NCI-H2081 treated with DMSO at 0.1 percent for 48 hours (cell line): ENCODE measurements at places on chromosomes 13 and 19.

- DNase-seq: no peak
Observed at GRCh38 chr19:50580970-50581634, 12.9 kb upstream of the LRRC4B start.

GRCh38 chr13:110925023-110925612 lies 10.2 kb upstream of the ANKRD10 start:
- DNase-seq: no peak

- DNase-seq: no peak
Observed at GRCh38 chr19:14073925-14074838, 1.6 kb downstream of the MISP3 start.

DNA sequence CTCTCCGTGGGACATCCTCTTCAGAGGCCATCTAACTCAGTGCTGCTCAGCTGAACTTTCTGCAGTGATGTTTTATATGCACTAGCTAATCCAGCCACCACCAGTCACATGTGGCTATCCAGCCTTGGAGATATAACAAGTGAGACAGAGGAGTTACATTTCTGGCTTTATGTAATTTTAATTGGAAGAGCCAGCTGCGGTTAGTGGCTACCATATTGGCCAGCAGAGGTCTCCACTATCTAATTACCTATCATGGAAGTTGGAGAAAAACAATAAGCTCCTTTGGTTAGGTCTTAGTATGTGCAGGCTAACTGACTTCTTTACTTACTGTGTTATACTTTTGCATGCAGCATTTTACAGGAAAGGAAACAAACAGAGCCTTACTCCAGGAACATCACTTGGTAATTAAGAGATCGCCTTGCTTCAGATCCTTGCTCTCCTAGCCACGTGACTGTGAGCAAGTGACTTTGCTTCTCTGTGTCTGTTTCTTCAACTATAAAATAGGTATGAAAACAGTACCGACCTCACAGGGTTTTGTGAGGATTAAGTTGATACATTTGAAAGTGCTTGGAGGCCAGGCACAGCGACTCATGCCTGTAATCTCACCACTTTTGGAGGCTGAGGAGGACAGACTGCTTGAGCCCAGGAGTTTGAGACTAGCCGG lies 1.6 kb upstream of the KLK10 start:
- no peak for DNase-seq

GRCh38 chr19:3969435-3970312 lies 1.2 kb downstream of the DAPK3 start:
- DNase-seq: no peak

GRCh38 chr19:10353793-10354391 lies 14.5 kb upstream of the ICAM3 start:
- no peak for DNase-seq

DNA sequence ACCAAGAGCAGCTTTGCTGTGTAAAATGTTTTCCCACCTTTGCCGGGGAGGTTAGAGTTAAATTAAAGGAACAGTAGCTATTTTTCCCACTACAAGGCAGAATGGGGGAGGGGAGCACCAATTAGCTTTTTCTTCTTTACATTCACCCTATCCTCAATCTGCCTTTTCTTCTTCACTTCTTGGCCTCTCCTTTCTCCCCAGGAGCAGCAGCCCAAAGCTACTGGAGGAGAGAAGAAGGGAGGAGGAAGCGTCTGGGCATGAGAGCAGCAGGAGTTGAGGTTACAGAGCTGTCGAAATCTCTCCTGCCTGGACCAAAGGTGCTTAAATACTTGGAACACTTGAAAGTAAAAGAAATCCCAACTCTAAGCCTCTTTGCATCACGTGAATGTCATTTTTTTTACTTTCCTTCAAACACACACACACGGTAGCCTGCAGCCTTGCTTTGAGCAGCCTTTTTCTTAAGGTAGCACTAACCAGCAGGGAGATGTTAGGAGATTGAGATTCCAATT lies 39.0 kb upstream of the WASF3 start:
- DNase-seq: no peak

DNA sequence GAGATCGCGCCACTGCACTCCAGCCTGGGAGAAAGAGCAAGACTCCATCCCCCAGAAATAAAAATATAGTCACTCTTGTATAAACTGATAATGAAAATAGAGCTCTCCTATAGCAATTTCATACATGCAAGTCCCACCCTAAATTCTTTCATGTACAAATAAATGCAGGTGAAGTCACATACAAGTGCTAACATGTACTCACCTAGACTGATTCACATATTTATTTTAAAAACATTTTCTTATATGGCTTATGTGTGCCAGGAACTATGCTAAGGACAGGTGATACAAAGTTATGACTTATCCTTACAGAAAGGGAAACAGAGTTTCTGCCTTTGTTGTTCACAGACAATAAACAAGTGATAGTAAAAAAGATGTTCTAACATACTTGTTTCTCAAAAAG lies 32.0 kb downstream of the USP12 start:
- DNase-seq: no peak

- no peak for DNase-seq
Observed at GRCh38 chr19:16355293-16356043, 30.8 kb downstream of the KLF2 start.

DNA sequence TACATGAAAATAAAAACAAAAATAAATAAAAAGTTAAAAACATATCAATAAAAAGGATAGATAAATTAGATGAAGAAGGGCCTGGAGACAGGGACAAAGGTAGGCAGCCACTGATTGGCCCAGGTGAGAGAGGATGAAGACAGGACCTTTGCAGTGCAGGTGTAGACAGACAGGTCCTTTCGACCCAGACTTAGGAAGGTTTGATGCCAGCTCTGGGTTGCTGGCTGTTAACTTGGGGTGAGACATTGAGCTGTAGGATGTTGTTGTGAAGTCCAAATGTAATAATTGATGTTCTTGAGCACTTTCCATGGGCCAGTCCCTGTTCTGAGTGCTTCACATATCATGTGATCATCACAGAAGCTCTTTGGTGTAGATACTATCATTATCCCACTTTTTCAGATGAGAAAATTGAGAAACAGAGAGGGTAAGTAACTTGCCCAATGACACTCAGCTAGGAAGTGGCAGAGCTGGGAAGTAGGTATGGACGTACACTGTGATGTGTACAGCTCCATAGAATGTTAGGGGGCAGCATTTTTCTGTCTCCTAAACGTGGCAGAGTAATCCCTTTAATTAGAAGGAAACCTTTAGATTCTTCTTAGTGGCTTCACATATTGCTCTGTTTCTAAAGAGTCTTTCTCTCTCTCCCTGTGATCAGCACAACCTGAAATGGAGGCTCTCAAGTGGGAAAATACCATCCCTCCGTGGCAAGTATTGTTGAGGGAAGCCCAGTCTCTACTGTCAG lies 76.0 kb upstream of the STK24 start:
- no peak for DNase-seq

- DNase-seq: no peak
Observed at GRCh38 chr19:20273951-20274570, 107.0 kb downstream of the ZNF486 start.

GRCh38 chr13:51802631-51803418 lies 1.1 kb downstream of the DHRS12 start:
- no peak for DNase-seq

GRCh38 chr13:46369506-46370277 lies 17.4 kb downstream of the RUBCNL start:
- no peak for DNase-seq

DNA sequence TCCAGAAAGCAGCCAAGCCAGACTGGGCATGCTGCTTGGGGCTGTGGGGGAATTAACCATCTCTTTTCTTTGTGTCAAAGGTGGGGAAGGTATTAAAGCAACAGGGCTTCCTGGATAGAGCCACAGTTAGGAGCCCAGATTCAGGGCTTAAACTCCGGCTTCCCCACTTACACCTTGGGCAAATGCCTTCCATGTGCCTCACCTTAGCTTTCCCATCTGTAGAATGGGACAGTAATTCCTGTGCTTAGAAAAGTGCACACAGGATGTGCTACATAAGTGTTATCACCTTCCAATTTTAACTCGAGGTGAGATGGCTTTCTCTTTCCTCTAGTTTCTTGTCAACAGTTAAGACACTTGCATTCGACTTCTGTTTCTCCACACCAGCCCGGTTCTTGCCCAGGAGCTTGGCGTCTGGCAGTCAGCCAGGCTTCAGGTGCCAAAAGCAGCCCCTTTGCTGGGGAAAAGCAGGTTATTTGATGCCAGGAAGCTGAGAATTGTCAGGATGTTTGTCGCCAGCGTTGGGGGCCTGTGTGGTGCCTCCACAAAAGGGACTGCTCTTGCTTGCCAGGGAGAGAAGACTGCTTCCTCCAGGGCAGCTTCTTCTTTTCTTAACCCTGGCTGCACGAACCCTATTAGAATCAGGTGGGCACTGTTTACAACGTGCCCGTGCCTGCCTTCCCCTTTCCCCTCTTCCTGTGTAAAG lies 79.2 kb downstream of the SIPA1L3 start:
- DNase-seq: no peak

GRCh38 chr13:88042489-88042888 lies 371.3 kb downstream of the SLITRK5 start:
- DNase-seq: no peak

- no peak for DNase-seq
Observed at GRCh38 chr13:109121826-109122225, 492.4 kb downstream of the MYO16 start.

GRCh38 chr13:49021953-49022352 lies 46.2 kb downstream of the FNDC3A start:
- DNase-seq: no peak

GRCh38 chr13:47213047-47213446 lies 316.2 kb upstream of the HTR2A start:
- no peak for DNase-seq

- DNase-seq: no peak
Observed at GRCh38 chr13:58119351-58119750, 487.8 kb downstream of the PCDH17 start.

DNA sequence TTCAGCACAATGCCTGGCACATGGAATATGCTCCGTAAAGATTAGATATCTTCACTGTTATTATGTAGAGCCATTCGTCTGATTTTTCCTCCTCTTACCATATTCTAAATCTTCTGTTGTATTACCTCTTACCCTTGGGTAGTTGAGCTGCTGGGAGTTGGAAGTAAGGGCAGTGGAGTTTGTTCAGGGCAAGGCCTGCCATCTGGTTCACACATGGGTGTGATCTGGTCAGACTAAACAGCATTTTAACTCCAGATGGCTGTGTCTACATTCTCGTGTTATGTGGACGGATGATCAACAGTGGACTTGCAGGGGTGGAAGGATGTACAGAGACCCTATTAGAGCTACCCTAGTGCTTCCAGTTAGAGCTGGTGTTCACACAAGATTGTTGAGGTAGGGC lies 164.9 kb downstream of the ZIC5 start:
- DNase-seq: no peak

DNA sequence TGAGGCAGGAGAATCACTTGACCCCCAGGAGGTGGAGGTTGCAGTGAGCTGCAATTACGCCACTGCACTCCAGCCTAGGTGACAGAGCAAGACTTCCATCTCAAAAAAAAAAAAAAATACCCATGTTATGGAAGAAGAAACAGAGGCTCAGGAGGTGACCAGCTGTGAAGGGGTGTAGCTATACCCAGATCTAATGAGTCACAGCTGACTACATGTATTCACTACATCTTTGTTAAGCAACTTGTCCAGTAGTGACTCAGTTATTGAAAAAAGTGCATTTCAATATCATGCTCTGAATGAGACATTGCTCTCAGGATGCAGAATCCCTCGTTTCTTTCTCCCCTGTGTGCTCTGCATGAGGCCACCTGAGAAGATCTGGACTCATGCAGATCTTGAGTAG lies 16.1 kb upstream of the SPART start:
- DNase-seq: no peak

DNA sequence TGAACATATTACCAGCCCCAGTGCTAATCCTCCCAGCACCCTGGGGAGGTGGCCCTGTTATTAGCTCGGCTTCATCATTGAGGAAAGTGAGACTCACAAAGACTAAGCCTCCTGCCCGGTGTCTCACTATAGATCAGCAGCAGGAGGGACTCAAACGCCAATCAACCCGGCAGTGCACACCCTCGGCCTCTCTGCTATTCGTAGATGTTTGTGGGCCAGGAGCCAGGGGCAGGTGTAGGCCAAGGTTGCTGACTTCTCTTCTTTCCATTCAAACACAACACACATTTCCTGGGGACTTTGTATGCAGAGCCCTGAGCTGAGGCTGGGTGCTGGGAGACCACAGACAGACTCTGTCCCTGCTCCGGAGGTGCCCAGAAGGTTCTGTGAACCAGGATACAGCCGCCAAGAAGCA lies 9.4 kb upstream of the SBK3 start:
- no peak for DNase-seq

- DNase-seq: no peak
Observed at GRCh38 chr13:79995334-79995733, 345.6 kb downstream of the SPRY2 start.
